ENCODE measurements at places on chromosomes 11 and 22. TPM values are rescaled to one million over a fixed set of nuclear protein-coding genes. Genes with fewer than 3 reads are reported as not detected.

Gene CASP12
- 0.84 TPM for total RNA-seq

Gene OR56A1
- 0.12 TPM for total RNA-seq

Gene NUP98
- total RNA-seq: 220 TPM

Gene NAP1L4
- total RNA-seq: 94.9 TPM

Gene ZNF215
- total RNA-seq: 0.51 TPM

Gene C11orf65
- 1.3 TPM for total RNA-seq

Gene BET1L
- total RNA-seq: 30.3 TPM

Gene PANX2
- total RNA-seq: 1.8 TPM

Gene MAPK8IP1
- total RNA-seq: 4.6 TPM

Gene FAM83F
- 38.7 TPM for total RNA-seq

Gene NCR3LG1
- total RNA-seq: 5.2 TPM

Gene SLC25A45
- total RNA-seq: 5.7 TPM

Gene POU2AF2
- not detected for total RNA-seq

Gene SERPIND1
- total RNA-seq: not detected

Gene OR2AG2
- total RNA-seq: not detected

Gene SLC22A12
- not detected for total RNA-seq

Gene KCNJ11
- 20.5 TPM for total RNA-seq

Gene MUS81
- total RNA-seq: 37.5 TPM

Gene OR5P2
- total RNA-seq: 2.5 TPM

Gene NUDT22
- 44.7 TPM for total RNA-seq

Gene RASSF10
- total RNA-seq: 29.9 TPM
